ENCODE measurements at places on chromosomes 2 and 18.
A peak's percentile ranks its signal among the peaks of the same experiment; 100 is the strongest.

DNA sequence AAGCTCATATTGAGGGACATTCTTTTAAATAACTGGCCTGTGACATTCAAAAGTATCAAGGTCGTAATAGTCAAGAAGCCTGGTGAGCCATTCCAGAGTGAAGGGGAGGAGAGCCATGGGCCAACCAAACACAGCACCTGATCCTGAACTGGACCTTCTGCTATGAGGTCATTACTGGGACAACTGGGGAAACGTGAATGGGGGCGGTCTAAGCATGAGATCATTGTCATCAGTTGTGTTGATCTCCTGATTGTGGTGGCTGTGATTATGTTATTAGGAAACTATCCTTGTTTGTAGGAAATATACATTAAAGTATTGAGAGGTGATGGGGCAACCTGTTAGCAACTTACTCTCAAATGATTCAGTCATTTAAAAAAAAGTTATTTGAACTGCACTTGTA lies 79.3 kb downstream of the FBXO15 start:
- no peak for DNase-seq

DNA sequence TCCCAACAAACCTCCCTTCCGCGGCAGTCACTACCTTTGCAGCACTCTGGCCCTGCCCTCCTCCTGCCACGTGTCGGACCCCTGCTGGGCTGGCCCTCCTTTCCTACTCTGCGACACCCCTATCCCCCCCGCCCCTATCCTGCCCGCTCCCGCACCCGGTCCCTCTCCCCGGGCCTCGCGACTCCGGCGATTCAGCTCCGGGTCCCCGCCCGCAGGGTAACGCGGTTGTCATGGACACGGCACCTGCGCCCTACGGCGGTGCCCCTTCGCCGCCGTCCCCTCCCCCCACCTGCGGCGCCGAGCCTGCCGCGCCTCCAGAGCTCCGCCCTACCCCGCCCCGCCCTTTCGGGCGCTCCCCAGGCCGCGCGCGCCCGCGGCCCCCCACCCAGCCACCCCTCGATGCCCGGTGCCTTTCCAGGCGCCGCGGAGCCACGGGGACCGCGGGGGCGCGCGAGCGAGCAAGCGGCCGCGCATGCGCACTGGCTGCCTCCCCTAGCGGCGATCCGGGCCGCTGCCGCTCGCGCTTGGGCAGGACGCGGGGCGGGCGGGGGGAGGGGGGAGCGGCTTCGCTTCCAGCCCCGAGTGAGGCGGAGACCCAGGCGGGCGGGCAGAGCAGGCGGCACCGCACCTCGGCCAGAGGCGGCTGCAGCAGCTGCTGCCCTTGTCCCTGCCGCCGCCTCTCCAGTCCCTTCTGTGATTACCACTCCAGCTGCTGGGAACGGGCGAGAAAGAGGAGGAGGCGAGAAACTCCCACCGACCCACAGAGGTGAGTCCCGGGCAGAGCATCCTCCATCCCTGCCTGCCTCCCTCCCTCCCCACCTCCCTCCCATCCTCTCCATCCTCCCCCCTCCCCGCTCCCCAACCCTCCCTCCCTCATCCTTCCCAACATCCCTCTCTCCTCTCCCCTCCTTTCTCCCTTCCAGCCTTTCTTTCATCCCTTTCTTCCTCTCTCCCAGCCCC lies at the start of gene CTNNA2:
Gene CTNNA2, plus strand, starts transcription at position 610 of the 960 bp plus-strand sequence.
- DNase-seq: peak; percentile 89

DNA sequence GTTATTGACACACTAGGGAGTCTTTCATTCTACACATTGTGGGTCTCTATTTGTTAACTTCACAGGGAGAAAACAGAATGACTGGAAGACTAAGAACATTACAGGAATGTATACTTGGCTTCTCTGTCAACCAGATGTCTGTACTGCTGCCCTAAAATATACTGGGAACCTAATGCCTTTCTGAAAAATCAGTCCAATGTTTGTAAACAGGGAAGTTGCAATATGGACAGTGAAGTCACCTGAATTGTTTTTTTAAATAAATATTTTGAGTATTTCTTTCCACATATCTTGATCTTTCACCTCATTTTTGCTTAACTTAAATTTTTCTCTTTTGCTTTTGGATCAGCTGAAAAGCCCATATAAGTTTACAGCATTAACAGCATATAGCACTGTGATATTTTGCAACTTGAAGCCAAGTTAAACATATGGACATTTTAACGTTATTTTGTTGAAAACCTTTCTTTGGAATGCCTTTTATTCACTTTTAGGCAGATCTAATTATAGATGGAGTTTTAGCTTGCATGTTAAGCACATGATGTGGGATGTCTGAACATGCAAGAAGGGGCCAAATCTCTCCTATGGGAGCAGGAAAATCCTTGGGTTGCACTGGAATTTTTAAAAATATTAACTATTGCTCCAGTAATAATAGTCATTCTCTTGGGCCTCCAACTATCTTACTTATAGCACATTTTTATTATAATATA lies 137.7 kb upstream of the TWIST2 start:
- no peak for DNase-seq

GRCh38 chr2:65390134-65390533 lies 42.3 kb downstream of the SPRED2 start:
- DNase-seq: no peak

- no peak for DNase-seq
Observed at GRCh38 chr2:212596688-212597087, 58.1 kb upstream of the ERBB4 start.

DNA sequence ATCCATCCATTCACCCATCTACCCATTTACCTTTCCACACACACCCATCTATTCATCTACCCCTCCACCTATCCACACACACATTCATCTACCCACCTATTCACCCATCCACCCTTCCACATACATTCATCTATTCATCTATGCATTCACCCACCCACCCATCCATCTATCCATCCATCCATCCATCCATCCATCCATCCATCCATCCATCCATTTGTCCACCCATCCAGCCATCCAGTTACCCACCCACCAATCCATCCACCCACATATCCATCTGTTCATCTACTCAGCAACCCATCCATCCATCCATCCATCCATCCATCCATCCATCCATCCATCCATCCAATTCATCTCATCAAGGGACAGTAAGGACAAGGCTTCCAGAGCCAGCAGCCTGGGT lies 74.0 kb downstream of the INHBB start:
- DNase-seq: no peak

- DNase-seq: no peak
Observed at GRCh38 chr2:67896476-67896875, 166.3 kb downstream of the C1D start.

DNA sequence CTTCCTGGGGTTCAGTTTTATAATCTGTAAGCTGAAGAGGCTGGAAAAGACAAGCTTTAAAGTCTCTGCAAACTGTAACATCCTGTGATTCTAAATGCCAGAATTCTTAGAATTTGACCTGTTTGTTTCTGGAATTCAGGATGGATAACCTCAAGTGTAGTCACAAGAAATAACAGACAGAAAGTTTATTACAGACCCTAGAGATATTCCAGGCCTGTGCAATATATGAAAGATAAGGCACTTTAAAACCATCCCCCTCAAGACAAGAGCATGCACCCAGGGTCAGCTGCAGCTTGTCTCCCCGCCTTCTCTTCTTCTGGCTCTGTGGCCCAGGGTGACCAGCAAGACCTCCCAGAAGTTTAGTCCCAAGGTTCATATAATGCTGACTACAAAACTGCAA lies 298.7 kb upstream of the ACVR2A start:
- no peak for DNase-seq

DNA sequence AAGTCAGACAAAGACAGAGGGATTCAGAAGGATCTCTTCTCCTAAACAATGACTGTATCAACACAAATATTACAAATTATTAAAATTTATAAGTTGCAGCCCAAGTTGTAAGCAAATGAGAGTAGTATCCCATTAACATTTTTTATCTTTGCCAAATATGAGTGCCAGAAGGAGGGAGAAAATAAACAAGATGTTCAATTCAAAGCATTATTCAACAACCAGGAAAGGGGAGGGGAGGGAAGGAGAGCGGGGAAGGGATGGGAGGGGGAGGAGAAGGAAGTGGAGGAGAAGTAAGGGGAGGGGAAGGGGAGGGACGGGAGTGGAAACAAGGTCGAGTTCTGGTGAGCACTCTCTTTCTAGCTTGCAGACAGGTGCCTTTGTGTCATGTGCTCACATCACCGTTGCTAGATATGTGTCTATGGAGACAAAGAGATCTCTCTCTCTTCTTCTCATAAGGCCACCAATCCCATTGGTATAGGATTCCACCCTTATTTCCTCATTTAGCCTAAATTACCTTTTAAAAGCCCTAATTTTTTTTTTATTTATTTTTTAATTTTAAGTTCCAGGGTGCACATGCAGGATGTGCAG lies 679.6 kb upstream of the CHAC2 start:
- no peak for DNase-seq

- no peak for DNase-seq
Observed at GRCh38 chr2:211942153-211942552, 596.4 kb downstream of the ERBB4 start.

DNA sequence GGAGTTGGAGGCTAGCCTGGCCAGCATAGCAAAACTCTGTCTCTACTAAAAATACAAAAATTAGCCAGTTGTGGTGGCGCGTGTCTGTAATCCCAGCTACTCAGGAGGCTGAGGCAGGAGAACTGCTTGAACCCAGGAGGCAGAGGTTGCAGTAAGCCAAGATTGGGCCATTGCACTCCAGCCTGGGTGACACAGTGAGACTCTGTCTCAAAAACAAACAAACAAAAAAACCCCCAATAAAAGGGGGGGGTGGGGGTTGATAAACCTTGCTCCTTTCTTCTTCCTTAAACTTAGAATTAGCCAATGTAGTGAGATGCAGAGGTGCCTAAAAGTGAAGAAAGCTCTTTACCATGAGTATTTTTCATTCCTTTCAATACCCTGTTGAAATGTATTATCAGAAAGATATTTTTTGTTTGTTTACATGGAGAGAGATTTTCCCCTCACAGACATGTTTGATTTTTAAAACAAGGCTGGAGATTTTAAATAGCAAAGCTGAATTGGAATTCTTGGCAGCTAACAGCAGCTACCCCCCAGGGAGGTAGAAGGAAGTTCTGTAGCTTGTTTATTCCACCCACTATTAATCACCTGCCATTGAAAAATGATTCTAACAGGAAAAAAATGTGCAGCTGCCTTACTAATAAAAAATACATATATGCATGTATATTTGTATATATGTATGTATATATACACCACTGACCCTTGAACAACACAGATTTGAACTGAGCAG lies 48.6 kb downstream of the GYPC start:
- DNase-seq: no peak

- no peak for DNase-seq
Observed at GRCh38 chr2:217107480-217107879, 247.6 kb upstream of the TNP1 start.

DNA sequence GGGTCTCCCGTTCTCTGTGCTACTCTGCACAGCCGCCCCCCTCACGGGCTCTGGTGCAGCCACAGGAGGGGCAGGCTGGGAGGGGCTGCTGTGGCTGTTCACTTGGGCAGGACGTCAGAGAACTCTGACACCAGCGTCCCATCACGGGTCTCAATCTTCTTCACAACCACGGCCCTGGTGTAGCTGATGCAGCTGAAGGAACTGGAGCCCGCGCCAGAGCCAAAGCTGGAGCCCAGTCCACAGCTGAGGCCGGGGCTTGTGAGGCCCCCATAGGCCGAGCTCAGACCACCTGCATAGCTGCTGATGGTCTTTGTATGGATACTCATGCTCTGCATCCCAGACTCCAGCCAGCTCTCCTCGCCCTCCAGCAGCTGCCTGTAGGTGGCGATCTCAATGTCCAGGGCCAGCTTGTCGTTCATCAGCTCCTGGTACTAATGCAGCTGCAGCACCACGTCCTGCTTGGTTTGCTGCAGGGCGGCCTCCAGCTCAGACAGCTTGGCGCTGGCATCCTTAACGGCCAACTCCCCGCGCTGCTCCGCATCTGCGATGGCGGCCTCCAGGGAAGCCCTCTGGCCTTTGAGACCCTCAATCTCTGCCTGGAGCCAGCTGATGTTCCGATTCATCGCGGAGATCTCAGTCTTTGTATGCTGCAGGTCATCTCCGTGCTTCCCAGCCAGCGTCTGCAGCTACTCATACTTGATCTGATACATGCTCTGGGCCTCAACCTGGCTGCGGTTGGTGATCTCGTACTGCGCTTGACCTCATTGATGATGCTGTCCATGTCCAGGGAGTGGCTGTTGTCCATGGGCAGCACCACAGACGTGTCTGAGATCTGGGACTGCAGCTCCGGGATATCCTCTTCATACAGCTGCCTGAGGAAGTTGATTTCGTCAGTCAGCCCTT lies 7.4 kb upstream of the DUSP19 start:
- peak; percentile 62 for DNase-seq

DNA sequence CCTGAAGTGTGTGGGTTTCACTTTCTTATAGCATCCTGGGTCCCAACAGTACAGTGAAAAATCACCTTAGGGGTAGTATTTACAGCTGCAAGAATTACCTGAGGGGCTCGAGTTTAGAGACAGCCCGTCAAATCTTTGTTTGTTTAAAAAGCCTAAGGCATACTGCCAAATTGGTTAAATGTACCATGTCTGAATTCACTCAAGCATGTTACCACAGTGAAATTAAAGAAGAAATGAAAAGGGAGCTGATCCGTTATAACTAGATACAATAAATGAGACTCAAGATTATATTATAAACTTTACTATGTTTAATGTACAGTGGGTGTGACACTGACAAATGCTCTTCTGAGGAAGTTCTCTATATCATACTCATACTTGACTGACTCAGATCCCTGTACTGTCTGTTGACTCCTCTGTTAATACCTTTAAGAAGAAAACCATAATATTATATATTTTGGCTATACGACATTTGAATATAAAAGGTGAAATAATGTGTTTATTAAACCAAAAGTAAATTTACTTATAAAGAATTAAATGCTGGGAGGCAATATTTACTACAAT lies 107.3 kb downstream of the TMEFF2 start:
- DNase-seq: no peak

DNA sequence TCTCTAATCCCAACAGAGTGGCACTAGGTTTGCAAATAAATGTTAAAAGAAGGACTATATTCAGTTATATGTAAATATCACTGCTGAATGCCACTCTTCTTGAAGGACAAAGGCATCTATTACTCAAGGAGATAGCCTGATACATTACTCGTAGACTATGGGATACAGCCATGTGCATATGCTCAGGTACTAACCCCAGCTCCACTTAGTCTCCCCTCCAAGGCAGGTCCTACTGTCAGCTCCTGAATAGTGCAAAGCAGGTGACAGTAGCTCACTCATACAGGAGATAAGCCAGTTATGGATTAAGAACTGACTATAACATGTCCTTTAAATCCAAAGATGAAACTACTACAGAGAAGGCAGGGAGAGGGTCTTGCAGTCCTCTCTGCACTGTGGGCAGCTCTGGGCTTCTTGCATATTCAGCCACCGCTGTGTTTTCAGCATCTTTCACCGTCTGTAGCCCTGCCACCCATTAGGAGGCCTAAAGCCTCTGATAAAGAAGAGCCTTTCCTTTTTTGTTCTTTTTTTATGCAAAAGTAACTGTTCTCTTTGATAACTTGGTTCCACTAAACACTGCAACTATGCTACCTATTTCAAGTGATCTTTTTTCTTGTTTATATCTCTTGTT lies 135.1 kb upstream of the EPB41L3 start:
- DNase-seq: no peak

- DNase-seq: no peak
Observed at GRCh38 chr18:53971331-53971730, 253.1 kb downstream of the MBD2 start.
